SW 1271 (cell line): ENCODE measurements at places on chromosomes 1 and 21.

GRCh38 chr1:234843946-234844345 is 234.0 kb upstream of the IRF2BP2 start:
- no peak for DNase-seq

GRCh38 chr1:55305735-55306134 is 90.6 kb upstream of the USP24 start:
- no peak for DNase-seq

- no peak for DNase-seq
Measured at GRCh38 chr1:160161965-160162705, 10.7 kb downstream of the ATP1A4 start.

DNA sequence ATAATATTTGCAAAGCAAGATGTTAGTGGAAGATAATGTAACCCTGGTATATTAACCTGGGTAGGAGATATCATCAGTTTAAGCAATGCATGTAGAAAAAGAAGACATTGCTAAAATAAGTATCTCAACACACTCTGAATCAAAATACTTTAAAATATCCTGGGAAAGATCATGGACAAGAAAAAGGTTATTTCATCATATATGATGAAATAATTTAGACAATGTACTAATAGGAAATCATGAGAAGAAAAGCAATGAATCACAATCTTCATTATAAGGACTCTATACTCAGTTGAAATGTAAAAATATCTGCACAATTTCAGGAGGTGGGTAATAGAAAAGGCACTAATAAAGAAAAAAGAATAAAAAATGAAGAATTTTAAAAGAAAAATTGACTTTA is 158.8 kb downstream of the KCNT2 start:
- no peak for DNase-seq

GRCh38 chr21:44599264-44600029 is 950 bp upstream of the KRTAP10-7 start:
- no peak for DNase-seq

DNA sequence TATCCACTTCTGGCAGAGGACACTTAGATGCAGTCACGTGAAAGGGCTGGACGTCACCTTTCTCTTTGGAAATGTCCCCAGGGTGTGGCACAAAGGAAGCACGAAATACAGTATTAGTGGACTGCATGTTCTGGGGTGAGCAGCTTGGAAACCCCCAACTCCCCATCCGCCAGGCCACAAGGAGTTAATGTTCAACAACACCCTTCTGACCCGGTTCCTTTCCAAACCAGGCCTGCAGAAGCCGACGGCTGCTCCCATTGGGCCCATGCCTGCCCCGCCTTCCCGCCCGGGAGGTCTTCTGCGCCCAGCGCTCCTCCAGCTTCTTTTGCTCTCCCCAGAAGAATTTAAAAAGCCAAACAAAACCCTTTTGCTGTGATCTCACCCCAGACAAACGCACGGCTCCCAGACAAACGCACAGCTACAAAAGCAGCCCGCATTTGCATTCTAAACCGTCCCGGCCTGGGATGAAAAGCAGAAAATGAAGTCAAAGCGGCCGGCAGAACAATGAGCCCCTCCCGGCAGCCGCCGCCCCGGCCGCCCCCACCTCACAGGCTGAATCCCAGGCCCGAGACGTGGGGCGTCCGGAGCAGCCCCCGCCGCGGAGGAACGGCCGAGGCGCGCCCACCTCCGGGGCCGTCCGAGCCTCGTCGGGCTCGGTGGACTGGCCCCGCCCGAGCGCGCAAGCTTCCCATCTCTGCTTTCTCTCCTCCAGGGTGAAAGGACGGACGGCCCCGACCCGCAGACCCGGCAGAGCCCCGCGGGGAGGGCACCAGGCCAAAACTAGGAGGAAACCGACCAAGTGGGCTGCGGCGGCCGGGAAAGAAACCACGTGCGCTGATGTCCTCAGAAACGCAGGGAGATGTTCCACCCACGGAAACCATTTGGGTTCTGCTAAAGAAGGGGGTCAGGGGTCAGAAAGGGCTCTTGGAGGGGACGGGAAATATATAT is 101.9 kb downstream of the PLPP3 start:
- DNase-seq, result no peak

DNA sequence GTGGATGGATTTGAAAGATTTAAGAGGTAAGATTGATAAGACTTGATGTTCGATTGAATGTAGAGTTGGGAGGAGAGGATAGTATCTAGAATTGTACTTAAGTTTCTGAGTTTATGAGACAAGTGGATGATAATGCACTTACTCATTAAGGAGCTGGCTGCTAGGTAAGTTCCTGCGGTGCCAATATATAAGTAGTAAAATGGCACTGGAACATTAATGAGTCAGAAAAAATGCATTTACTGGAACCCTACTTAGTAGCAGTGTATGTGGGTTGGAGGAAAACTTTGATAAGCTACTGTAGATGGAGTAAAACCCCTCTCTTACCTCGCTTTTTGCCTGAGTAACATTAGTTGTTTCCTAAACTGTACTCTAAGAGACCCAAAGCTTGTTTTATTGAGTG is 68.2 kb downstream of the ZFYVE9 start:
- no peak for DNase-seq

DNA sequence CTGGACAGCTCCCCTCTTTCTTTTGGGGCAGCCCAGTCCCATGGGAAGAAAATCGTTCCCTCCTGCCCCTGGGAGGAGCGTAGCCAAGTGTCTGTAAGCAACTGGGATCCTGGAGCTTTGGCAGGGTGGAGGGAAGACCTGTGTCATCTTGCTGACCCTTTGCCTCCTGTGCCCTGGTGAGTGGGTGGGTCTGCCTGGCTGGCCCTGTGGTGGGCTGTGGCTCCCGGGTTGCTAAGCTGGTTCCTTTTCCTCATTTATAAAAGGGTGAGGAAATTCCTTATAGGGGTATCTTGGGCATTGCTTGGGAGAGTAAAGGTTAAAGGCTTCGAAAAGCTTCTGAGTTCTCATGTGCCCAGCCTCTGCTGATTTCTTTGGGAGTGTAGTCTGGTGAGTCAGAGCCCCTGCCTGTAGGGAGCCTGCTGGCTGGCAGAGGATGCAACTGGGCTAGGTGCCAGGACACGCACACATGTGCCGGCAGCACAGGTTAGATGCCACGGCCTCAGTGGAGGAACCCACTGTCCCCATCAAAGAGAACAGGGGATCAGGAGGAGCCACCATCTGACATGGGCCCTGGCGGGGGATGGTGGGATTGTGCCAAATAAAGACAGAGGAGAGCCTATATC is 85.2 kb downstream of the ARHGEF10L start:
- DNase-seq, result no peak

- DNase-seq, result no peak
Measured at GRCh38 chr1:150006881-150007421, 3.6 kb downstream of the OTUD7B start.

DNA sequence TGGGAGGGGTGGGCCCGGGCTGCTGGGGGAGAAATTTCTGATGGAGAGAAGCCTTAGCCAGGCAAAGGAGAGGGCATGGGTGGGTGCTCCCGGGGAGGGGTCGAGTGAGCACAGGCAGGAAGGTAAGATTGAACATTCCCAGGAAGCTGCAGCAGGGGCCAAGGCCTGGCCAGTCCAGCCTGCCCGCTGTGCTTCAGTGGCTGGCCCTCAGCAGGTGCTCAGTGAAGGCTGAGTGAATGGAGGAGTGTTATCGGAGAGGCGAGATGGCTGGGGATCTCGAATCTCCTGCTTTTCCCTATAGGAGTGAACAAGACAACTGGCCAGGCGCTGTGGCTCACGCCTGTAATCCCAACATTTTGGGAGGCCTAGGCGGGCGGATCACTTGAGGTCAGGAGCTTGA is 20.9 kb downstream of the SPSB1 start:
- no peak for DNase-seq

GRCh38 chr1:1079408-1080121 is 5.5 kb upstream of the RNF223 start:
- peak; percentile 69 for DNase-seq

GRCh38 chr21:32007456-32007855 is 134.6 kb downstream of the HUNK start:
- DNase-seq, result no peak
